Stimulated activated CD4-positive, alpha-beta T cell treated with anti-CD3 and anti-CD28 coated beads, Interleukin-15, amount 100 ng/mL, for 1 hour (primary cell): ENCODE measurements at places on chromosomes 2 and 18.

GRCh38 chr2:63856303-63856603, 14.6 kb downstream of the UGP2 start:
- peak; percentile 15 for DNase-seq

DNA sequence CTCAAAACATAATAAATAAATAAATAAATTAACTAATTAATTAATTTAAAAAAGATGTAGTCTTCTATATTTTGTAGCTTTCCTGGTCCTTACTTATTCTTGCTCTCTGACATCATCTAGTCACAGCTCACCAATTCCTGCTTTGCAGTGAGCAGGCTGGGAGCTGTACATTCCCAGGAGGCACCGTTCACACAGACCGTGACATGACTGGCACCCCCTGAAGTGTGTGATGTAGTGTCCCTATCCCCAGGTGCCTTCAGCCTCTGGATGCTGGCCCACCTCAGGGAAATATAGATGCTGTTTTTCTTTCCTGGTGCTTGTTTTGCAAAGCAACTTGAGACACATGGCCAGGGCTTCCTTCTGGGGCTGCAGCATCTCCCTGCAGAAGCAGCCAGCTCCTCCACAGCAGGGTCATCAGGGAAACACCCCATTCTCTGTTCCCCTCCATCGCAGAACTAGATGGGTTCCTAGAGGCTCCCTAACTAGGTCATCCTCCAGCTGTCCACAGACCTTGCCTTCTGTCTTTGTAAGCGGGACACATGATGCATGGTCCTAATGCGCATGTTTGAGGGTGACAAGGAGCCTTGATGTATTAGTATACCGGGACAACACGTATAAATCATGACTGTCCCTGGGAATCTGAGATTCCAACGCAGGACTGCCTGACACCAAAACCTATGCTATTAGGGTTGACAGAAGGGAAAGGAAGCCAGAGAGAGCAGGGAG, 76.4 kb downstream of the RHOB start:
- no peak for DNase-seq

GRCh38 chr2:176066645-176067588, 16.8 kb downstream of the EVX2 start:
- DNase-seq, result no peak

DNA sequence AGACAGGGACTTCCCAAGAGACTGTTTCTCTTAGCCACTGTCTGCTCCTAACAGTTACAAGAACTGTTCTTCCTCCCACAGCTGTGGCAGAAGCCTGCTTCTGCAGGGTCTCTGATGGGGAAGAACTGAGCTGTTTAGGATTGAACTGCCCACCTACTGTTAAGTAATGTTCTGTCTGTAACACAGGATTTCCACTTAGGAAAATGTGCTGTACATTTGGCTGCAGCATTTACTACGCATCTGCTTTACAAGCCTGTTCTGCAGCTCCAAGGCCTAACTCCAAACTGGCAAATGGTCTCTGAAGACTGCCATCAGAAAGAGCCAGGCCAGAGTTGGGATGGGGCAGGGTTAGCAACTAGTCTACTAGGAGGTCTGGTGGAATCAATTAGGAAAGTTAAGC, 87.8 kb upstream of the UPP2 start:
- DNase-seq, result no peak

DNA sequence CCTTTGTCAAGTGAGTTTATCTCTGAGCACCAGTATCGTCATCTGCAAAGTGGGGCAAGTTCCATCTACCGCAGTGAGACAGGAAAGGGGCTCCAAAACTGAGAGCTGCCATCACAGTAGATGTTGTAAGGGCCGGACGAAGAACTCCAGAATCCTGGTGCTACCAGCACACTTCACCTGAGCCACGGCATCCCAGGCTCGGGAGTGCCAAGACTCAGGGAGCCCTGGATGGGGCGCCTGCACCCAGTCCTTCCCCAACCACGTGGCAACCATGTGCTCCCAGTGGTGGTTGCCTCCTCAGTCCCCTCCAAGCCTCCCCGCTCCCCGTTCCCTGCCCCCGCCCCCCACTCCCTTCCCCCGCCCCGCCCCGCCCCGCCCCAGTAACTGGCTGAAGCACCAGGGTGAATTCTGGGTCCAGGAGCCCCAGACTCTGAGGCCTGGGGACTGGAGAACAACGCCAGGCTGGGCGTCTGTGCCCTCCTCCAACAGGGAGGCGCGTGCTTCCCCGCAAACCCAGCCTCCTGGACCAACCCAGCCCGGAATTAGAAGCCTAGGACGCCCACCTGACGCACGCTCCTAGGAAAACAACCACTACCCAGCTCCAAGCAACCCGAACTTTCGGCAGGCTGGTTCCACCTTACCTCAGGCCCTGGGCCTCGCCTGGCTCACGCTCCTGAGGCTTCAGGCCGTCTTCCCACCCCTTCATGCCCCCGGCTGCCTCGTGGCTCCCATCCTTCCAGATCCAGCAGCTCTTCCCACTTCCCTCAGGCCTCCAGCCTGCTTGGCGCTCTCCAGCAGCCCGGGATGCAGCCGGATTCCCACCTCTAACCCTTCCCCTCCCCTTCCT, 67.6 kb downstream of the LAMA3 start:
- DNase-seq, result no peak

GRCh38 chr2:227406177-227407031, 18.7 kb upstream of the SCYGR1 start:
- no peak for DNase-seq

DNA sequence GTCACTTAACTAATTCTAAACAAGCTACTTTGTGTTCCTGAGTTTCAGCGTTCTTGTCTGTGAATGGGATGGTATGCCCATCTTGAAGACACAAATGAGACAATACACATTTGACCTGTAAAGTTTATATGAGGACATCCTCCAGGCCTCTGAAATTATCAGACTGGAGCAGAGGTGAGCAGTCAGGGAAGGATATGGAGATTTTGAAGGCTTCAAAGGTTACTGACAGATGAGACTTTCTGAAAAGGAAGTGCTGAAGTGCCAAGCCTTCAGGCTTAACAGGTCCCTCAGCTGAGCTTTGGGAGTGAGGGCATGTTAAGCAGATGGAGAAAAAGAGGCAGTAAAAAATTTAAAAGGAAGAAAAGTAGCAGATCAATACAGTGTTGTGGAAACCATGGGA, 110.9 kb upstream of the FOSL2 start:
- DNase-seq, result no peak

DNA sequence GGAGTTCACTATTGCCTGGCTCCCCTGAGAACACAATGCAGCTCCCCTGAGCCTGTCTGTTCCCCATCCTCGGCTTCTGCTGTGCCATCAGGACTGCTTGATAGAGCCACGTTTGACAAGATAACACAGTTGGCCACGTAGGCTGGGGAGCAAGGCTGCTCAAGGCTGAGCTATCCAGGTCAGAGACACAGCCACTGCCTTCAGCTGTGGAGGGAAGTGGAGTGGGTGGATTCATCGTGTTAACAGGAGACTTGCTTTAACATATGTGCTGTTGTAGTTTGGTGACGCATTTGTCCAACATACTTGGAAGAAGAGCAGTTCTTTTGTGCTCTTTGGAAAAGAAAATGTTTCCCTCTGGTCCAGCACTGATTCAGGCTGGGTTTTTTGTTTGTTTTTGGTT, 68.8 kb downstream of the WDSUB1 start:
- no peak for DNase-seq

DNA sequence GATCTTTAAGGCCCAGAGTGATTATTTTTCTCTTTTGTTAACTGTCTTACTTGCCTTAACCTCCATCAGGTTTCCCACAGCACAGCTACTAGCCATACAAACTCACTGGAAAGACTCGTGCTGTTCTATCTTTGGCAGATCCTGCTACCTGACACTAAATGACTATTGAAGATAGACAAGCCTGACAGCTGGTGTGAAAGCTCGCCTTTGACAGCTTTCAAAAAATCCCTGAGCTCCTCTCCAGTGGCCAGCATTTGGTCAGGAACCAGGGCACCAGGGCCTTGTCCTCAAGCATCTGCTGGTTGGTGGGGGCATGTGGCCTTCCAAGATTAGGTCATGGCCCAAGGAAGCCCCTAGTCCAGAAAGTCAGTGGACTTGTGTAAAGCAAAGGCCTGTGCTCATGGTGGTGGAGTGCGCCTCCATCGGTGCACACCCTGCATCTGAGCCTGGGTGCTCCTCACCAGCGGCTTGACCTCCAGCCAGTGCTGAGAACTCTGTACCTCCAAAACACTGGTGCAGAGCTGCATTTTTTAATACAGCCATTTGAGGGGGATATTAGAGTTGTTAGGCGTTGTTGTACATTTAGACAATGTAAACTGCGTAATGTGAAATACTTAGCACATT, 158.5 kb downstream of the NCK2 start:
- DNase-seq, result no peak

DNA sequence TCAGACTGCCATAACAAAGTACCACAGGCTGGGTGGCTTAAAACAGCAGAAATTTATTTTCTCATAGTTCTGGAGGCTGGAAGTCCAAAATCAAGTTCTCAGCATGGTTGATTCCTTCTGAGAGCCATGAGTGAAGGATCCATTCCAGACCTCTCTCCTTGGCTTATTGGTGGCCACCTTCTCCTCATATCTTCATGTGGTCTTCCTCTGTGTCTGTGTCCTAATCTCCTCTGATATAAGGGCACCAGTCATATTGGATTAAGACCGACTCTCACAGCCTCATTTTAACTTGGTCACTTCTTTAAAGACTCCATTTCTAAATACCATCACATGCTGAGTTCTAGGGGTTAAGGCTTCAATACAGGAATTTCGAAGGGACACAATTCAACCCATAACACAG, 65.1 kb downstream of the CFAP221 start:
- DNase-seq, result no peak

DNA sequence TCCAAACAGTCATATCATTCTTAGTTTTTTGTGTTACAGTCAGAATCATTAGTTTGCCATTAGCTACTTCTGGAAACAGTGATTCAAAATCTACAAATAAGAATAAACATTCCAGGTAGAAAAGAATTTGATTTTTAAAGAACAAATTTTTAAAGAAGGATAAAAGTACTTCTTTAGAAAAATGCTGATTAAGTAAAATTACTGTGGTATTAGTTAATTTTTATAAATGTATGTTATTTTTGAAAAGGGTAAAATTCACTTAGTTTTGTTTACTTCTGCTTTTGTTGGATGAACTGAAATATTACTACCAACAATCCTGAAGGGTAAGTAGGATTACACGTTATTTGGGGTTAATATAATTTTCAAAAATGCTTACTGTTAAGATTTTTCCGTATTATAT, 11.8 kb downstream of the MMADHC start:
- no peak for DNase-seq

- DNase-seq, result no peak
These were observed 320.6 kb downstream of the NCKAP5 start for GRCh38 chr2:133247631-133248030.

GRCh38 chr18:12093520-12094257, at the start of gene ANKRD62:
Gene ANKRD62, plus strand, starts transcription at chr18:12093843. Its CDS starts 175 bp downstream, at chr18:12094018.
- no peak for DNase-seq
